Cardiac septum (tissue), 1 donor: ENCODE measurements at places on chromosomes 16 and 17. TPM values are rescaled to one million over a fixed set of nuclear protein-coding genes. Genes with fewer than 3 reads are reported as not detected.

DNA sequence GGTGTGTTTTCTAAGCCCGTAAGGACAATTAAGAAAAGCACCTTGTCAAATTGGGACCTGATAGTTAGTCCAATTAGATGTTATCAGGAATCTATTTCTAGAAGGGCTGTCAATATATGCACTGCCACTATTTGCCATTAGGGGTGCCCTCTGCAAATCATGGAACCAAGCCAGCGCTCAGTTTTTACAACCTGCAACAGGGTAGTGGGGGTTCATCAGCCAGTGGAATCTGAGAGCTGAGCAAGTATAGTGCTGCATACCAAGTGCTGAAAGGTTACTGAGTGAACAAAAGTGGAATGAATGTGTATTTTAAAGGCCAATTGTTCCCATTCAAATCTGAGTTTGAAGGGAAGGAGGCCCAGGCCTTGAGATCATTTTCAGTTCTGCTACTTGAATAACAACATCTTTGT, 10.4 kb downstream of the PRR11 start:
- DNase-seq, result no peak

- peak; percentile 92 for DNase-seq
These were observed at the start of gene TACO1 for GRCh38 chr17:63600569-63601438. TSS of gene TACO1 (plus strand) at chr17:63600895. CDS start at chr17:63601084, 189 bp downstream.

GRCh38 chr17:3681565-3681964, 13.0 kb downstream of the EMC6 start:
- no peak for DNase-seq

- no peak for DNase-seq
These were observed 1.2 kb upstream of the C17orf99 start for GRCh38 chr17:78144736-78145641.

DNA sequence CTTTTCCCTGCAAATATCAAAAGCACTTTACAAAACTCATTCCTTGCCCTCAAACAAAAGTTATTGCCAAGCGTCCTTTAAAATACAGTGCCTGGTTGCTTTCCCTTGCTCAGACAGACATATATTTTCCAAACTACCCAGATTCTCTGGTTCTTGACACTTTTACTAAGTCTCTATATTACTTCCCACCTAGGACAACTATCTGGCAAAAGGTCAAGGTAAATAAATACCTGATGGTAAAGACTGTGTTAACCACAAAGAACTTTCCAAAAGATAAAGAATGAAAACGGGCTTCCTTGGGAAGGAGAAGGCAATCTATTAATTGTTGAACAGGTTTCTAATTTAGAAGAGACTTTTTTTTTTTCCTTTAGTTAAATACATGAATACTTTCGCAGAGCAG, 1.9 kb downstream of the HS3ST3A1 start:
- no peak for DNase-seq

DNA sequence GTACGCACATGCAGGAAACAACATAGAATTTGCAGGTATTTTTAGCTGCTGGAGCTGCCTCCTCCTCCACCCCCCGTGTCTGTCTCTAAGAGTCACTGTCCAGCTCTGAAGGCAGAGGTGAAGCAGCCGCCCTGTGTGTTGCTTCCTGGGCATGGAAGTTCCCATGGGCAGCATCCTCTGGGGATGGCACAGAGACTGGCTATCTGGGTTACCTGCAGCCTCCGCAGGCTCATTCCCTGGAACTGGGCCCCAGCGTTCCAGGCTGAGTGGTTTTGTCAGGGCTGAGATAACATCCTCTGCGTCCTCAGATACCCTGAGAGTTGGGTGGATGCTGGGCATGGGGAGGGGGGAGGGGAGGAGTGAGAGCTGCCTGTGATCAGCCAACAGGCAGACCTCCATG, 41.5 kb upstream of the MRTFB start:
- DNase-seq, result no peak

GRCh38 chr16:56764835-56765234, 34.9 kb downstream of the NUP93 start:
- DNase-seq, result no peak

DNA sequence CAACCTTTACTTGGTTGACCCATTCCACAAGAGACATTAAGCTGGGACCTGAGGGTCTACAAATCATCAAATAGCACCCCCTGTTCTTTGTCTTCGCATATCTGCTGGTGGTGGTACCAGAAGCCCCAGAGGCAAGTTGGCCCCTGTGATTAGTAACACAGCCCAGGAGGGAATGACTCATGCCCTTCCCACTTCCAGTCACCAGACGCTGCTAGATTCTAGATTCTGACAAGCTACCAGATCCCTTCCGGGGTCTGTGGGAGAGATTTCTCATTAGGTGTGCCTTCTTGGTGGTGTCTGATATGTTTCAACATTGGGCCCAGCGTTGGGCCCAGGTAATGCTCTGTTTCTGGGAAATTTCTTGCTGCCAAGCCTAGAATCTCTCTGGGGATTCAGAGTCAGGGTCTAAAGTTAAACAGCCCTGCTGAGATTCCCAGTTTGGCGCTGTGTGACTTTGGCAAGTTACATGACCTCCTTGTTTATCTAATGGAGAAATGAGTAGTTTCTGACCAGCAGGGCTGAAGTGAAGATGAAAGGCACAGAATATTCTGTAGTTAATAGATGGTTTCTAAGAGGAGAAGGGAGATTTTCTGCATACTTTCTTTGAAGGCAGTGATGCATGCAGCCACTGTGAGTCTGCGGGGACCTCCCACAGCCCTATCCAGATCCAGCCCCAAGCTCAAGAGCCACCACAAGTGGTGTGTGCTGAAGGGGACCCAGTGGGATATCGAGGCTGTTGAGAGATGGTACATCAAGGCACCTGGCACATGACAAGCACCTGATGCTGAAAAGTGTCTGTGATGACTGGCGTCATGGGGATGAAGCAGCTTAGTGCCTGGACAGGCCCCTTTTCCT, 3.9 kb downstream of the TRPV2 start:
- DNase-seq, result no peak

DNA sequence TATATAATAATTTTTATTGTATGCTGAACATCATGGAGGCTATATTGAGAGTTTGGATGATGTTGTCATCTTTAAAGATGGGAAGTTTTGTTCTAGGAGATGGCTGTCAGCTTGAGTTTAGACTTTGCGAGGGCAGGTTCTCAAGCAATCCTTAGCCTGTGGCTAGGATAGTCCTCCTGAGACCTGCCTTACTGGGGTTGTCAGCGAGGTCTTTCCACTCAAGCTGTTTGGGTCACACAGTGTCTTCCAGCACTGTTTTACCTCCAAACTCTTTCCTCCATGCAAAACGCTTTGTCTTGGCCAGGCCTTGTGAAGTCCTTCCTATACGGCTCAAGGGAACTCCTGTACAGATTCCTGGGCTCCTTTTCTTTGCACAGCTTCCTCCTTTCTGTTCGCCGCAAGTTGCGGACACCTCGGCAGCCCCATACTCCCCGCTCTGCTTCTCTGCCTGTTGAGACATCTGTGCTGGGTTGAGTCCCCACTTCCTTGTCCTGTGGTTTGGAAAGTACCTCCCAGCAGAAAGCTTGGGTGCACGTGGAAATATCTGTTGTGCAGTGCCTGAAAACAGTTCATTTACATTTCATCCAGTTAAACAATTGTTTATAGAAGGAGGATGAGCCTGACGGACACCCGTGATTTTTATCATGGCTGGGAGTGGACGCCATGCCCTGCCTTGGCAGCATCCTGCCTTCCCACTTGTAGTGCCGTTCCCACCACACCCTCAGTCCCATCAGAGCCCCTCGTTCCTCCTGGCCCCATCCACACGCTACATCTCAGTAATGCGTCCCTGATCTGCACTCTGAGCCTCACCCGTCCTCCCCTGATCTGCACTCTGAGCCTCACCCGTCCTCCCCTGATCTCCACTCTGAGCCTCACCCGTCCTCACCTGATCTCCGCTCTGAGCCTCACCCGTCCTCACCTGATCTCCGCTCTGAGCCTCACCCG, 55.0 kb upstream of the CBFA2T3 start:
- no peak for DNase-seq

DNA sequence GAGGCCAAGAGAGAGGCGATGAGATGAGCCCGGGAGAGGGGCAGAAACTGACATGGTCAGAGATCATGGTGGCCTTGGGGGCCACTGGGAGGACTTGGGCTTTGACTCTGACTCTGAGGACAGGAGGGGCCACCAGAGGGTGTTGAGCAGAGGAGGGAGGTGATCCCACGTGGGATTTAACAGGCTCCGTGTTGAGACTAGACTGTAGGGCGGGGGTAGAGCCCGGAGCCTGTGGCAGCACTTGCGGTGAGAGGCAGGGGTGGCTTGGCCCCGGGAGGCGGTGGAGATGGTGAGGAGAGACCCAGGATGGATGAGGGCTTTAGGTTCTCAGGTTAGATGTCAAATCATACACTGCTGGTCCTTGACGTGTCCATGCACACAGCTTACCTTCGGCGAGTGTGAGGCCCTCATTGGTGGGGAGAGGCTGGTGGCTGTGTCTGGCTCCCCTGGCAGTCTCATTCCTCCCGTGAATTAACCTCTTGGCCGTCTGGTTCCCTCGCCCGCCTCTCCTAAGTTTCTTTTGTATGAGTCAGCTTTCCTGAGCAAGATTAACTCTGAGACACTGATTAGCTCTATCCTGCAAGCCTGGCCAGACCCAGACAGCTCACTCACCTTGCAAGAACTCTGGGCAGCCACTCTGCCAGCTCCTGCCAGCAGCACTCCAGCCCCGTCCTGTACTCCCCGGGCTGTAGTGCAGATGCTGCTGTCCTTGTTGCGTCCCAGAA, 39.7 kb downstream of the VPS35L start:
- DNase-seq, result no peak

GRCh38 chr17:66841328-66841727, 6.4 kb downstream of the CACNG5 start:
- DNase-seq, result no peak

DNA sequence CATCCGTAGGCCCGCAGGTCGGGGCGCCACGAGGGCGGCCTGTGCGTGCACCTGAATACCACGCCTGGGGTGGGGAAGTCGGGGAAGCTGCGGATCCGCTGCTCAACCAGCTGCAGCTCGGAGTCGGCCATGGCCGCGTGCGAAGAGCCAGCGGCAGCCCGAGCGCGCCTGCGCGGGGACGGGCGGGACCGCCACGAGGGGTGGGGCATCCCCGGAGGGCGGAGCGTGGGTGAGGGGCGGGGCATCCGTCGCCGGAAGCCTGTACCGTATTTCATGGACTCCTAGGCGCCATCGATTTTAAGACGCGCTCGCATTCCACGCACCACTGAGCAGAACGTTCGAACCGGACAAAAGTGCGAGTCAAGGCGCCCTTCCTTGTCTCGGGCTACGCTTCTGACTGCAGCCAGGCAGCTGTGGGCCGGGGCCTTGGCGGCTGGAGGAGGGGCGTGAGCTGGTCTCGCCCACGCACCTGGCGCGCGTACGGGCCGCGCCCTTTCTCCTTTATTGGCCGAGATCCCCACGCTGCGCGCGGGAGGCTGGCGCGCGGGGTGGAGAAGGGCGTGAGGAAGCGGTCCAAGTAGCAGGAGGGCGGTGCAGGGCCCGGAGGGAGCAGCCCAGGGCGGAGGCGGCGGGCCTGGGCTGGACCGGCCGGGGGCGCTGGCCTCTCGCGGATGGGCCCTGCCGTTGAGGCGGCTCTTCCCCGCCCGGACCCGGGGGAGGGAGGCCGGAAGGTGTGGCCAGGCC, at the start of gene APRT:
TSS of gene APRT (minus strand) at position 160 of the 744 bp plus-strand sequence. CDS start at position 131, 29 bp downstream.
- DNase-seq, result peak; percentile 98

The KRT24 gene
- not detected for total RNA-seq

The TMC8 gene
- total RNA-seq, result 2.2 TPM

The CHST6 gene
- 4.5 TPM for total RNA-seq
